ENCODE measurements at places on chromosomes 12 and 14.
A peak's percentile ranks its signal among the peaks of the same experiment; 100 is the strongest.

DNA sequence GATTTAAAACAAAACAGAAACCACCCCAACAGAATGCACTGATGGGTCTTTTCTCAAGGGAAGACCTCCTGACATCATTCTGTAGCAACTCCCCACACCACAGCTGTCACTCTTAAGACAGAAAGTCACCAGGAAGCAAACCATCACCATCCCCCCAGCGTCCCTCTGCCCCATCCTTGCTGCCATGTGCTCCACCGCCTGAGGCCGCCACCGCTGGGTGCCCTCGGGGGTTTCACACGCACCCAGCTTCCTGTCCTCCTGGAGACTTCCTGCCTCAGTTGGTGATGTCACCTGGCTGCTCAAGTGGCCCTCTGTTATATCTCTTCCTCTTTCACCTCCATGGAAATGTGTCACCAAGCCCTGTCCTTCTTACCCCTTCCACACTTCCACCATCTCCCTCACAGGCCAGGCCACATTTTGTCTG lies 71.4 kb upstream of the GPR68 start:
- peak; percentile 87 for DNase-seq

DNA sequence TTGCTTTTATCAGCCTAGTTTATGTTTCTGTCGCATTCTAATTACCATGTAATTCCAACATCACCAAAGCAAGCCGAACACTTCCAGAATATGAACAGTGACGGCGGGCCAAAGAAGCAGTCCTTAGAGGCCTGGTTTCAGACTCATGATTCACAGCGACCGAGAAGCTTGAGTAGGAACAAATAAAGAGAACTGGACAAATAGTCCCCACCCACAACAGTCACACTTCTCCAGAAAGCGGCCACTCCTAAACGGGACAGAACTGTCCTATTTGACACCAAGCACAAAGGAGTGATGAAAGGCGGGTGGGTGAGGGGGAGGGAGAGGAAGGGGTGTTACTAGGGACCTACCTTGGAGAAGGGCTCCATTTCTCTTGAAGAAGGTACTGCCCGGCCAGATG lies 136.4 kb downstream of the FOXN3 start:
- no peak for DNase-seq

DNA sequence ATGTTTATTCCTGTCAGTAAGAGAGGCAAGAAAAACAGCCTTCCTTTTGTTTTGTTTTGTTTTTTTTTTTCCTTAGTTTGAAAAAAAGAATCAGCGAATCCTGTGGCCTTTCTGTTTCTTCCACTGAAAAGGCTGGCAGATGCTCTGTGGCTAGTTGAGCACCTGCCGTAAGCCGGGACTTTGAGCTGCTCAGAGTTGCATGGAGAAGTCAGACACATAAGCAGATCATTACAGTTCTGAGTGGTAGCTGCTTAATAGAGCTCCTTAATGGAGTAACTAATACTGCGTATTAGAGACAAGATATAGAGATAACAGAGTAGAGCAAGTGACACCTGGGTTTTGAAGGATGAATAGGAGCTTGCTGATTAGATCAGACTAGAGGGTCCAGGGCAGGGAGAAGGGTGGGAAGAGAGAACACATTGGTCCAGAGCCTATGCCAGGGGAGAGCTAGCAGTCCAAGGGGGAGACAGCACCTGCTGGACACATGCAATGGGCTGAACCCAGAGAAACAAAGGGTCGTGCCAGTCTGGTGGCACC lies 129.4 kb downstream of the TSPAN9 start:
- no peak for DNase-seq

DNA sequence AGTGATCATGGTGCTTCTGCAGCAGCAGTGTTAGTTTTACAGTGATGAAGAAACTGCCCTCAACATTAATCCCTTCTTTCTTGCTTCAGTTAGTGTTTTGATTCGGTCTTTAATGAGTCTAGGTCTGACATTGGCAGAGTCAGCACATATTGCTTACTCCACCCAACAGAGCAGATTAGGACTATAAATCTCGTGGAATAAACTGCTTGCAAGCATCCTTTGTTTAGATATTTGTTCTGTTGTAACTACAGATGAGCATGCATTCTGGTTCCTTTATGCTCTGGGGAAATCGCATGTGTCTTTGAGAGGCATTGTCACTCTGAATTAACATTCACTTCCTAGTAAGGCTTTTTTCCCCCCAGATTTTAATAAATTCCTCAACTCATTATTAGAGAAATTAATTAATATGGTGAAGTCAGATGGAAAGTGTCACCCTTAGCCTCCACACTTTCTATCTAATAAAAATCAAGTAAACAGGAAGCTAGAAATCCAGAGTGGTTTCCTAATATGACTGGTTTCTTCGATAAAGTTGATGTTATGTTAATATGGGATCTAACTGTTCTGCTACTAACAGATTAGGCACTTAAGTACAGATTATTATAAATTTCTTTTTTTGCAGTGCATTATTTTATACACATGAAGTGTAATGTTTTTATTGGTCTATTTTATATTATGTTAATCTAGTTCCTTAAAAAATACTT lies 86.2 kb upstream of the SSTR1 start:
- DNase-seq: no peak

DNA sequence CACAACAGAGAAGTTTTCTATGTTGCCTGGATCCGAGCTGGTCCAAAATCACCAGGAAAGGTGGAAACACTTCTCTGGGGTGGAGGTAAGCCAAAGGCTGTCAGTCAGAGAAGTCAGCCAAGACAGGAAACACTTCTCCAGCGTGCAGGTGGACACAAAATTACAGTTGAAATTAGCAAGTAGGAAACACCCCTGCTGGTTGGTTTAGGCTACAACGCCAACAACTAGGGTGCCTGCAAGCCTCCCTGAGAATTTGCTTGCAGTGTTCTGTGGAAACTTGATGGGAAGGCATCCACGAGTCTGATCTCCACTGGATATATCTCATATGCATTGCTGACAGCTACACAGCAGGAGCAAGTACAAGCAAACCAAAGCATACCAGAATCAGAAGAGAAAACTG lies 600.5 kb downstream of the RERGL start:
- no peak for DNase-seq

DNA sequence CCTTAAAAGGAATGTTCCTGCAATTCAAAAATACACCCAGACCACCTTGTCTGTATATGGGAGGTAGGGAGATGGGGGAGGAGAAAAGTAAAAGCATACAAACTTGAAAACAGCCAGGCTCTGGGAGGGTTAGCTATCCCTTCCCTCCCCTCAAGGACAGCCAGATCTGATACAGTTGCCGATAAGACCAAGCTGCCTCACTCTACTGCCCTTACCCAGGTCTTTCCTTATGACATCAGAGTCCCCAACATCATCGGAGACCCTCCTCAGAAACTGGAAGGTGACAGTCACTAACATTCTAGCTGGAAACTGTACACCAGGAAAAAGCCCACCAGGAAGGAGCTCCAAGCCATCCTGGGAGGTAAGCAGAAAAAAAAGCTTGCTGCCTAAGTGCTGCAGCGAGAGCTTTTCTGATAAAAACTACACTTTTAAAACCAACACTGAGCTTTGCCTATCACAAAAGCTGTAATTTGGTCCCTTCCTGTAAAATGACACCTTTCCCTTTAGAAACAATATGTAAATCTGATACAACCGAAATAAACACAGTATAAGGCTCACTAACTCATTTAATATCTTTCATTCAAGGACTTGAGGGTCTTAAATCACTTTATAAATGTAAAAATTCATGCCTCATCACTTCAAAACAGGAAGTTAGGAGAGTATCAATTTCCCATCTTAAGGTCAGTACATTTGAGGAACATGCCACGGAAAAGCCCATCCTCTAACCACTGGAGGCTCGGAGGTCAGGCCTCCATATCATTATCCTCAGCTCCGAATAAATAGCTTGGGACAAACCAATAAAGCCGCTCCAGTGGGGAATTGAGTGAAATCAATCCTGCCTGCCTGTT lies 20.4 kb upstream of the PLEKHH1 start:
- no peak for DNase-seq

- DNase-seq: no peak
Measured at GRCh38 chr12:47378907-47379306, 299.1 kb upstream of the AMIGO2 start.

DNA sequence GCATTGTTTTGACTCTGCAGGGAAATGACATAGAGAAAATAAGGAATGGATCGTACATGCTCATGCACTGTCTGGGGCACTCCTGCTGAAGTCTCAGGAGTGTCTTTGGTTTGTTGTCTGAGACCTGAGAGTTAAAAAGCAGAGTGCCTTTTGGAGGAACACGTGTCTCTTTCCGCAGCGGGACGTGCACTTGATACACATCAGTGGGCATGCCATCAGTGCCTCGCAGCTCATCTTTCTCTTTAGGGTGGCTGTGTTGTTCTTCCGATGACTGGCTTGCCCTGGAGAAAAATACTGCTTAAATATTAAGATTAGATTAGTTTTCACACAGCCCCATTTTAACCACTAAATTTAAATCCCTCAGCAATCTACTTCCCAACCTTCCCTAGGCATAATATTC lies 835.9 kb downstream of the DIO2 start:
- no peak for DNase-seq

GRCh38 chr12:59595565-59595882 lies 305 bp upstream of the SLC16A7 start:
- DNase-seq: no peak

- DNase-seq: no peak
Measured at GRCh38 chr14:40679256-40679655, 927.4 kb upstream of the LRFN5 start.

- DNase-seq: no peak
Measured at GRCh38 chr12:75990189-75990912, 41.2 kb downstream of the PHLDA1 start.

DNA sequence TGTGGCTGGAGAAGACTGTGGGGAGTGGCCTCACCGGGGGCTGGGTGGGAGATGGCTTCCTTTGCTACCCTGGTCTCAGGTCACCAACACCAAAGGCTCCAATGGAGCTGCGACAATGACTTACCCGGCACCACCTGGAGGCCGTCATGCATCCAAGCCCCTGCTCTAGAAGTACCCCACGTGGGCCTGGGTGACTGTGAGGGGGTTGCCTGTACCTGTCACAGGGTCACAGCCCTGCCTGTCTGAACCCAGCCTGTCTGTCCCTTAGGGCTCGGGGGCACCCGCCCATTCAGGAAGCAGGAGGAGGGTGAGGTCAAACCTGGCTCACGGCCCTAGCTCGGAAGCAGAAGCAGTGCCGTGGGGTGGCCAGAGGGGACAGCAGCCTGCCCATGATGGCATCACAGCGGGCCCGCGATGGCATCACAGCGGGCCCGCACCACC lies 18.9 kb downstream of the ABCB9 start:
- DNase-seq: no peak

- no peak for DNase-seq
Measured at GRCh38 chr12:3518902-3519301, 27.9 kb downstream of the PRMT8 start.

DNA sequence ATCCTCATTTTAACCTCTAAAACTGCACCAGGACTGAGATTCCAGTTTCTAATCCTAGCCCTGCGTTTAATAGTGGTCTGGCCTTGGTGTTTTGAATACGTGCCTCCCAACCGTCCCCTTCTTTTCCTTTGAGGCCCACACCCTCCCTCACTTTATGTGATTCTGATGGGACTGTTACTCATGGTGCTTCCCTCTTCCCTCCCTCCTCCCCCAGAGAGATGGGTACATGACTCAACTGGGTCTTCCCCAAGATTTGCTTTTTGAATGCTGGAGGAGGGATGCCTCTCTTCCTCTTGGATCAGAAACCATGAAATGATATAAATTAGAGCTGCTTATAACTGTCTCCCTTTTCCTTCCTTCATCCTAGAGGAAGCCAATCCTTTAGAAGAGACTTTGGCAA lies 8.2 kb upstream of the PPP2R5E start:
- DNase-seq: no peak

DNA sequence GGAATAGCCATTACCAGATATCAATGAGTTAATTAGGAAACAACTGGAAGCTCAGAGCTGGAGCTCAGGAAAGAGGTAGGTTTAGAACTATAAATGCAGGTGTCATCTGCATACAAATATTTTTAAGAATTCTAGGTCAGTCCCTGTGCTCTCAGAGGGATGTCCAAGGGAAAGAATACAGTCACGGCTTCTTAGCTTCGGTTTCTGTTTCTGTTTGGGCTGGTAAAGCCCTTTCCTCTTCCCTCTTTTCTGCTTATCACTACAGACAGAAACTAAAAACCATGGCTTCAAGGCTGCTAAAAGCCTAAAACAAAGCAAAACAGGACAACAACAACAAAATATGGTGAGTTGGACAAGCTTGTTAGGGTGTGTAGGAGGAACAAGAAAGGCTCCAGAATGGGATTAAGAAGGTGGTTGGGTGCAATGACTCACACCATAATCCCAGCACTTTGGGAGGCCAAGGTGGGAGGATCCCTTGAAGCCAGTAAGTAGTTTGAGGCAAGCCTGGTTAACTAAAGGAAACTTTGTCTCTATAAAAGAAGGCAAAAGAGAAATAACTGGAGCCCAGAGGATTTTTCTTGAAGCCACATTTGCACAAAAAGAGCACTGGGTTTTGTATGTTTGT lies 113.0 kb downstream of the SEC23A start:
- DNase-seq: no peak

DNA sequence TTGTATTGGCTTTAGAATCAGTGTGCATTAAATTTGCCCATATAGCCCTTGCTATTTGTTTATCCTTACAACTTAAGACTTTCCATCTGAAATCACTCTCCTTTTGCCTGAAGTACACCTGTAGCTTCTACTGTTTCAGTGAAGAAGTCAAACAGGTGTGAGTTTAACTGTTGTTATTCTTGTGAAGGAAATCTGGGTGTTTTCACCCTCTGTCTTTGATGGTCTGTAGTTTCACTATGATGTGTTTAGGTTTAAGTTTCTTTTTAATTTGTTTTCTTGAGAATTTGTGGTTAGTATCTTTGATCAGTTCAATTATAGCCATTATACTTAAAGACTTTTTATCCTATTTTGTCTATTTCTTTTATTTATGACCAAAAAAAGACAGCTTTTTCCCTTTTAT lies 68.9 kb upstream of the BBS10 start:
- DNase-seq: no peak

DNA sequence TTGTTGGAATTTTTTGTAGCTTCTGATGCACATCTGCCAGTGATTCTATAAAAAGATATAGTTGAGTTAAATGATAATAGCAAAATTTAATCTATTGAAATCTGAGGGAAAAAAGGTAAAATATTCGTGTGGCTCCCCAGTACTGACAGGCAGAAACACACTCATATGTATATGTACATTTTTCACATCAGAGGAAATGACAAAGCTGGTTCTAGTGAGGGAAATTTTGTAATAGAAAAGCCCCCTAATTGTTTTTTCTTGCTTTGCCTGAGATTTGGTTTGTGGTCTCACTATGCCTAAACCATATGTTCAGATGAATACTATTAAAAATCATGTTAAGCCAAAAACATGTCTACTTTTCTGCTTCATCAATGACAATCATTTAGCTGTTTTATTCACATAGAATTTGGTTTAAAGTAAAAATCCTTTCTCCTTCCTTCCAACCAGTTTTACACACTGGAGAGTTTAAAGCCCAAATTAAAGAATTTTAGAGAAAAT lies 203.5 kb downstream of the ANO6 start:
- no peak for DNase-seq

DNA sequence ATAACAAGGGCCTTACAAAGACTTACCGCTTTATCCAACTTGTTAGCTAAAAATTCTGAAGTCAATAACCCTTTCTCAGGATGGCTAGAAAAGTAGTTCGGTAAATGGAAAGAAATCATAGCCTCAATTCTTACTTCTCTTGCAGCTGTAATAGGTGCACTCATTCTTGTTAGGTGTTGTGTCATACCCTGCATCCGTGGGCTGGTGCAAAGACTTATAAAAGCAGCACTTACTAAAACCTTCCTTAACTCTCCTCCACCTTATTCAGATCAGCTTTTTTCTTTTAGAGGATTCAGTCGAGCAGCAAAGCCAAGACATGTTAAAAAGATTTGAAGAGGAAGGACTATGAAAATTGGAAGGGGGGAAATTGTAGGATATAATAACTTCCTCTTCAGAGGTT lies 238.2 kb upstream of the DIO3 start:
- no peak for DNase-seq

Measured in activated naive CD8-positive, alpha-beta T cell treated with anti-CD3 and anti-CD28 coated beads, Interleukin-2, amount 10 ng/mL, durations not matched to agents 7 days and 5 days (primary cell).